ENCODE measurements at places on chromosomes 16 and 17. TPM values are rescaled to one million over a fixed set of nuclear protein-coding genes. Genes with fewer than 3 reads are reported as not detected.

- DNase-seq, result peak; percentile 45
- no peaks in the 10 kb centered on the region for H3K27me3 ChIP-seq
- H3K36me3 ChIP-seq, result peaks cover 2% of the 10 kb centered on the region
- peak overlapping the region; percentile 79 for H3K27ac ChIP-seq
- peak overlapping the region; percentile 94 for H3K4me3 ChIP-seq
- H3K4me1 ChIP-seq, result peaks cover 13% of the 10 kb centered on the region
These were observed 28.9 kb downstream of the CPSF4L start for GRCh38 chr17:73232587-73233373.

- no peaks in the 10 kb centered on the region for H3K36me3 ChIP-seq
- H3K27ac ChIP-seq, result no peak overlapping the region
- no peak overlapping the region for H3K4me3 ChIP-seq
- DNase-seq, result no peak
- H3K27me3 ChIP-seq, result no peaks in the 10 kb centered on the region
These were observed 42.8 kb downstream of the CDK5R1 start for GRCh38 chr17:32529604-32530003.

- no peaks in the 10 kb centered on the region for H3K36me3 ChIP-seq
- DNase-seq, result no peak
- peaks cover 2% of the 10 kb centered on the region for H3K27me3 ChIP-seq
These were observed 59.0 kb downstream of the ABR start for GRCh38 chr17:1120596-1121441.

Gene HOXB5
- 2.1 TPM for total RNA-seq

Gene PRSS36
- 0.17 TPM for total RNA-seq

DNA sequence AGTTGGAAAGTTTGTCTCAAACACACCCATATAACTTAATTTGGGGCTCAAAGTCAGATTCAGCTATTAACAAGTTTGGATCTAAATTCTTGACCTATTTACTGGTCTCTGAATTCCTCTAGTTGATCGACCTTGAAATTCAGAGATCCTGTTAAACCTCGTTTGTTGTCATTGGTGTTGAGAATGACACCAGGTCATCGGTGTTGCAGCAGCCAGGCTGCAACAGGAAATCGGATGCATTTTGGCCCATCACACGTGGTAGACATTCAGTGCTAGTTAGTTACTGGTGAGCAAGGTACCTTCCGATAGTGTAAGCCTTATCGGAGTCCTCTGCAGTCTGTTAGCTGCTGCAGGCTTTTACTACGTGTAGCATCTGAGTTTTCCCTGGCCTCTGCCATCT lies 82.3 kb downstream of the WWP2 start:
- H3K36me3 ChIP-seq, result no peaks in the 10 kb centered on the region
- no peak overlapping the region for H3K4me3 ChIP-seq
- H3K27me3 ChIP-seq, result no peaks in the 10 kb centered on the region
- H3K4me1 ChIP-seq, result peaks cover 12% of the 10 kb centered on the region
- no peak overlapping the region for H3K27ac ChIP-seq
- no peak for DNase-seq

DNA sequence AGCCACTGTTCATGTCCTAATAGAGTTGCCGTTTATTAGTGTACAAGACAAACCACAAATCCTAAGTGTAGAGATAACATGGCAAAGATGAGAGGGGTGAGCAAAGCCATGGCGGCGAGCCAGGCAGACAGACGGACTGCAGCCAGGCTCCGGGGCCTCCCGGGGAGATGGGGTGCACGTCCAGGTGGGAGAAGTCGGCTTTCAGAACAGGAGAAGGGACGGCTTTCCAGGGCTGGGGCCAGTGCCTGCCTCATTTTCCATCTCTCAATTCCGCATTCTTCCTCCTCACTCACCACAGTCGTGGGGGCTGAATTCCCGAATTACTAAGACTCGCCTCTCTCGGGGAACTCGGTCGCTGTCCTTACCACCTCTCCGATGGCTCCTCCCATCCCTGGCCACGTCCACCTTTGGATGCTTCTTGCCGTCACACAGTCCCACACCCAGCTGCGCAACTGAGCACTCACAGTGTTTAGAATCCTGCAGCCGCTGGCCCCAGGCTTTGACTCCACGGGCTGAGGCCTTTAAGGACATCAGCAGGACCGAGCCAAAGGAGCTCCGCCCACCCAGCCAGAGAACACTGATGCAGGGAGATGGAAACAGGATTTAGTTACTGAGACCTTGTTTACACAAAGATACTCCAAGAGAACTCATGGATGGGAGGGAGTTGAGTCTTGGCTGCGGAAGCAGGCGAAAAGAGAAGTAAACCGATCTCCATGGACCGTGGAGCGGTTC lies 59.7 kb downstream of the RNF112 start:
- peak; percentile 77 for DNase-seq
- H3K27me3 ChIP-seq, result no peaks in the 10 kb centered on the region
- H3K4me3 ChIP-seq, result peak overlapping the region; percentile 57
- peaks cover 2% of the 10 kb centered on the region for H3K4me1 ChIP-seq

DNA sequence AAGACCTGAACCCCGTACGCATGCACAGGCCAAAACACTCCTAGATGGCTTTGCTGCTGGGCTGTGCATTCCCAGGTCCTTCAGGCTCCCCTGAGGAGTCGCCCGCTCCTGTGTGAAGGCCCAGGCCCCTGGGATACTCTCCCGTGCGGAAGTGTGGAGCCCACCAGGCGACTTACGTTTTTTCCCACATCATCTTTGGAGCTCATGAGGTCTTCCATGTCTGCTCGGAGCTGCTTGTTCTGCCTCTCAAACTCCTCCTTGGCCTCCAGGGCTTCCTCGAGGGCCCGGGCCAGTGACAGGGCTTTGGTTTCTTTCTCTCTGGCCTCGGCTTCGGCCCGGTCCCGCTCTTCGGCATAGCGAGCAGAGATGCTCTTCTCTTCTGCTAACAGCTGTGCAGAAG lies 56.4 kb downstream of the NDEL1 start:
- H3K4me1 ChIP-seq, result peaks cover 3% of the 10 kb centered on the region
- no peak for DNase-seq
- no peak overlapping the region for H3K27ac ChIP-seq
- no peaks in the 10 kb centered on the region for H3K27me3 ChIP-seq

DNA sequence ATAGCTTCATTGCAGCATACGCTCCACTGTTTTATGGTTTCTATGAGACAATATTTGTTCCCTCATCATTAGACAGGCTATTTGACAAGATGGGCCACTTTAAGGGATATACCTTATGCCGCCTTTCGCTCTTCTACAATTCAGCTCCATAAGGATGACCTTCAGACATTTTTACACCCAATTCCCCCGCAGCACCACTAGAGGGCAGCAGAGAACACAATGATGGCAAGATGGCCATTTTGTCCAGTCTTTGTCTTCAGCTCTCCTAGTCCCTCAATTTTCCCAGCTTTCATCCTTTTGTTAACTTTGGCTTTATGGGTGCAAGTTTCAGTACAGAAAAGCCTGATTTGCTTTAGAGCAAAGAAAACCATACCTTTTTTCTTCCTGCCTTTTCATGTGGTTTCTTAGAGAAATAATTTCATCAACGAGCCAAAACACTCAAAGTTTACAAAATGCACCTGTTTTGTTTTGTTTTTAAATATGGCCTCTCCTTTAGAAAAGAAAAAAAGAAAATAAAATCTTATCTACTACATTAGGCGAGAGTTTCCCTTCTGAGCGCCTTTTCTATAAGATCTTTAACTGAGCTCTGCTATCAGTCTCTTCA lies 355.3 kb downstream of the TOX3 start:
- no peaks in the 10 kb centered on the region for H3K27me3 ChIP-seq
- DNase-seq, result peak; percentile 39
- H3K36me3 ChIP-seq, result no peaks in the 10 kb centered on the region
- no peak overlapping the region for H3K4me3 ChIP-seq
- H3K4me1 ChIP-seq, result no peaks in the 10 kb centered on the region

DNA sequence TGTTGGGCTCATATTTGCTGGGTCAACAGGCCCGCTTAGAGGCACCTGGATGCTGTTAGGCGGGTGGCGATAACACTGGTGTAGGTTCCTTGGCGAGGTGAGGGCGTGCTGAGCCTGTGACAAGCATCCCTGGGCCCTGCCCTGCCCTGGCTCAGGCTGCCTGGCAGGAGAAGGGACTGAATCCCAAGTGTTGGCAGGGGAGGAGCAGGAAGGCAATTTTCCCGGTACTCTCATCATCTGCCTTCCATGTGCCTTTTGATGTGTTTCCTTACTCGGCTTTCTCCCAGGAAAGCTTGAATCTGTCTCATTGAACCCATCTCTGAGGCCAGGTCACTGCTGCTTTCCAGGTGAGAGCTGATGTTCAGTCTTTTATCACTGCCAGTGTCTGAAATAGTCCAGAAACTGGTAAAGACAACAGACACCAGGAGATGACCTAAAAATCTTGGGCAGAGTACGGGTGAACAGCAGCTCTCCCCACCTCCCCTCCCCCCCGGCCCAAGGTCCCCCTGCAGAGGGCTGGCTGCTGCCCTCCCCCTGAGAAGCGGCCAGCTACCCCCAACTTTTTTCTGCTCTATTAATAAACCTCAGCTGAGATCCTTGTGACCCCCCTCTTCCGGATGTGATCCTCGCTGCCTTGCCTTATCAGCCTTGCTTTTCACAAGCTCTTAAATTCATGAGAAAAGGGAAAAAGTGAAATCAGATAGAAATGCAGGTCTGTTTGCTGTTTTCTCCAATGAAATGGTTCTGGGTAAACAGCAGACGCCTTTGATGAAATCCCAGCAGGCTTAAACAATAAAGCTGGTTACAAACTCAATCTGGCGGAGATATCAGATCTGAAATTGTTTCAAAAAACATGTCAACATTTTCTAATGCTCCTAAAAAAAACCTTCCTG lies 29.0 kb downstream of the RTN4RL1 start:
- H3K4me3 ChIP-seq, result no peak overlapping the region
- no peak for DNase-seq
- peaks cover 6% of the 10 kb centered on the region for H3K4me1 ChIP-seq
- H3K27ac ChIP-seq, result no peak overlapping the region

Gene IKZF3
- not detected for total RNA-seq

DNA sequence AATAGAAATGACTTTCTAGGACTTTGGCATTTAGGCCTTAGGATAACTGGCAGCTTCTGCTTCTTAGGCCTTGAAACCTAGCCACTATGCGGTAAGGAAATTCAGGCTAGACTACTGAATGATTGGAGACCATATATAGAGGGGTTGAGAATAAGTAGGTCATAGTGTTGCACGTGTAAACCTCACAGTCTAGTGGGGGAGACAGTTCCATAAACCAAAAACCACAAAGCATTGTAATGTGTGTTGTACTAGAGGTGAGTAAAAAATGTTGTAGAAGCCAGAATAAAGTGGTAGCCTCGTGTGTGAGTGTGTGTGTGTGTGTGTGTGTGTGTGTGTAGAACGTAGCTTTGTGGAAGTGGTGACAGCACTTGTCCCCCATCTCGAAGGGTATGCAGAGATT lies 188.5 kb downstream of the MAP2K6 start:
- H3K4me1 ChIP-seq, result peaks cover 8% of the 10 kb centered on the region
- no peaks in the 10 kb centered on the region for H3K36me3 ChIP-seq
- H3K27ac ChIP-seq, result no peak overlapping the region
- H3K4me3 ChIP-seq, result no peak overlapping the region
- no peaks in the 10 kb centered on the region for H3K27me3 ChIP-seq

DNA sequence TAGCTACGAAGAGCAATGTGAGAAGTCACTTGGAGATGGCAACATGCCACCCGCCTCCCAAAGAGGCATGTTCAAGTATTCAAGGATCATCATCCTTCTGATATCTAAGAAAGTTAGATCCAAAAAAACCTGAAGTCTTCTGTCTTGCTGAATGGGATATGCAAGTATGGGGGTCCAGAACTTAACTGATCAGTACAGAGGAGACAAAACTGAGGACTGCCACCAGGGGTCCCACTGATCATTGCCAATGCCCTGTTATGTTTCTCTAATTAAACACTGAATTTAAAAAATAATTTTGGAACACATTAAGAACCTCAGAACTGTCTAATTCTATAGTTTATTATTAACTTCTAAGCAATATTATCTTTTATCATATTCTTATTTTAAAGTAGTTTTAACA lies 99.7 kb downstream of the CDH8 start:
- no peak for DNase-seq
- no peaks in the 10 kb centered on the region for H3K4me1 ChIP-seq
- H3K27me3 ChIP-seq, result no peaks in the 10 kb centered on the region
- no peak overlapping the region for H3K27ac ChIP-seq

DNA sequence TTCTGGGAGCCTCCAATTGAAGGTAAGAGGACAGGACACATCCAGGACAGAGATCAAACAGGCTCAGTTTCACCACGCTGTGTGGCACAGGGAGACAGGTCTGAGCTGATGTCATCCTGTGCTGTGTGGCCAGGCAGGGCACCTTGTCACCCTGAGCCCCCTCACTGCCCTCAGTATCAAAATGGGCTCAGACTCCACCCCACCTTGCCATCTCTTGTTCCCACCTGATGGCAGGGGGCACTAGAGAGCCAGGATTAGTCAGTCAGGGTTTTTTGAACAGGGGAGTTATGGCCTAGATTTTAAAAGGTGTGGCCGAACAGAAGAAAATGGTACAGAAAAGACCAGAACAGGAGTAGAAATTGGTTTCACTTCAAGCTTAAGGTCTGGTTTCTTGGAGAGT lies 2.6 kb downstream of the KAT2A start:
- peaks cover 21% of the 10 kb centered on the region for H3K36me3 ChIP-seq
- DNase-seq, result no peak
- H3K27ac ChIP-seq, result no peak overlapping the region

DNA sequence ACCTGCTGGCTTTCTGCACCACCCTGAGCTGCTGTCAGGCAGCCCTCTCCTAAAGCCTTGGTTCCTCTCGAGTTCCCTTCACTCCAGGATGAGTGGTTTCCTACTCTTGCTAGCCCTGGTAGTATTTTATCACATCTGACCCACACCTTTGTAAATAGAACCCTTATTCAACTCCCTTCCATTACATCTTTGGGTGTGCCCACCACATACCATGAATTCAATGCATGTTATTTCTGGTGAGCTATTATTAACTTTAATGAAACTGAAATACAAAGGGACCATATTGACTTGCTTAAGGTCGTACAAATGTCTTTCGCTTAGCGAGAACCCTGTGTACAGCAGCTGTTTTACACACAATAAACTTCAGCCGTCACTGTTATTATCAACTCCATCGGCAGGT lies 521.3 kb downstream of the GRIN2A start:
- no peaks in the 10 kb centered on the region for H3K4me1 ChIP-seq
- no peaks in the 10 kb centered on the region for H3K27me3 ChIP-seq
- H3K4me3 ChIP-seq, result no peak overlapping the region
- no peak for DNase-seq
- H3K36me3 ChIP-seq, result no peaks in the 10 kb centered on the region

- no peak overlapping the region for H3K4me3 ChIP-seq
- H3K27me3 ChIP-seq, result no peaks in the 10 kb centered on the region
- no peaks in the 10 kb centered on the region for H3K4me1 ChIP-seq
- no peak overlapping the region for H3K27ac ChIP-seq
- no peaks in the 10 kb centered on the region for H3K36me3 ChIP-seq
- DNase-seq, result no peak
These were observed 9.1 kb upstream of the MYH1 start for GRCh38 chr17:10527419-10527818.
